ENCODE measurements at places on chromosomes 12 and 14.

GRCh38 chr14:105917933-105918436 is 391.6 kb downstream of the TMEM121 start:
- DNase-seq: no peak

- no peak for DNase-seq
Observed at GRCh38 chr12:30691122-30691879, 4.4 kb downstream of the IPO8 start.

GRCh38 chr14:39034481-39035296 is 68.3 kb downstream of the SEC23A start:
- DNase-seq: no peak

GRCh38 chr14:98908050-98908449 is 363.9 kb downstream of the BCL11B start:
- DNase-seq: no peak

DNA sequence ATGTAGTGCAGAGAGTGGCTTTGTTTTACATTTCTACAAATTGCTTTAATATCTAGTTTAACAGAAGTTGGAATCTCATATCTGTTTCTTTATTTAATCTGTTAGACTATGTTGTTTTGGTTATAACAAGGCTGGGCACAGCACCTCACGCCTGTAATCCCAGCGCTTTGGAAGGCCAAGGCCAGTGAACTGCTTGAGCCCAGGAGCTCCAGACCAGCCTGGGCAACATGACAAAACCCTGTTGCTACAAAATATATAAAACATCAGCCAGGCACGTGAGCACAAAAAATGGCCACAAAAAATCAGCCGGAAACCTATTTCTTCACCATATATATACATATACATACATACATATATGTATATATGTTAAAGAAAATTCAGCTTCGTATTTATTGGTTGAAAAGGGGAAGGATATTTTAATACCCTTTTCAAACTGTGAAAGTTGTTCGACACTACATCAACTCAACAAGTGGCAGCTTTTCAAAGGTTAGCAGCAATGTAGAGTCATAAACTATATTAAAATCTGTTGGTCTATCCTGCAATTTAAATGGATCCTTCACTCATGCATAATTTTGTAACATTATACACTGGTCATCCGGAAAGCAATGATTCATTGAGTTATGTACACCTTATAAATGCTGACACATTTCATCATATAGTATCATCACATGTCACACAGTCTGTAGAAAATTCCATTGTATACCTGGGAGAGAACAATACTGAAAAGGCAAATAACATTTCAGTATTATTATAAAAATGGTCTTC is 7.1 kb downstream of the NR2C1 start:
- no peak for DNase-seq

- DNase-seq: no peak
Observed at GRCh38 chr14:55123101-55123500, 6.0 kb upstream of the LGALS3 start.

Data from RPMI8226 (cell line).